Stimulated activated CD8-positive, alpha-beta memory T cell treated with anti-CD3 and anti-CD28 coated beads, Interleukin-15, amount 100 ng/mL, for 24 hours (primary cell): ENCODE measurements at places on chromosomes 5 and 9.

DNA sequence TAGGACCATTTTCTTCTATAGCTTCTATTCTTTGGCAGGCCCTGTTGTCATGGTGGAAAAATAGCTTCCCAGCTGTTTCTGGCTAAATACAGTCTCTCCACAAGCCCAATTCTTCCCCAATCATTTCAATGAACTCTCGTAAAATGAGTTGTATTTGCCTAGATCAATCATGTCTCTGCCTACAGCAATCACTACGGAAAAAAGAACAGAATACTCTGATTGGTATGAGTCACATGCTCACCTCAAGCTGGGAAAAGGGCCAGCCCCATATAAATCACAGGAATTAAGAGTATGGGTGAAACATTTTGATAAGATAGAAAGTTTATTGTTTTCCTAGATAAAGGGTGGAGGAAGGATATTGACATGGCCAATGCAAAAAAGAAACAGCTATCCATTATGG, 711.4 kb downstream of the EFNA5 start:
- no peak for DNase-seq

GRCh38 chr5:117943541-117943940, 1044.8 kb downstream of the DTWD2 start:
- no peak for DNase-seq

DNA sequence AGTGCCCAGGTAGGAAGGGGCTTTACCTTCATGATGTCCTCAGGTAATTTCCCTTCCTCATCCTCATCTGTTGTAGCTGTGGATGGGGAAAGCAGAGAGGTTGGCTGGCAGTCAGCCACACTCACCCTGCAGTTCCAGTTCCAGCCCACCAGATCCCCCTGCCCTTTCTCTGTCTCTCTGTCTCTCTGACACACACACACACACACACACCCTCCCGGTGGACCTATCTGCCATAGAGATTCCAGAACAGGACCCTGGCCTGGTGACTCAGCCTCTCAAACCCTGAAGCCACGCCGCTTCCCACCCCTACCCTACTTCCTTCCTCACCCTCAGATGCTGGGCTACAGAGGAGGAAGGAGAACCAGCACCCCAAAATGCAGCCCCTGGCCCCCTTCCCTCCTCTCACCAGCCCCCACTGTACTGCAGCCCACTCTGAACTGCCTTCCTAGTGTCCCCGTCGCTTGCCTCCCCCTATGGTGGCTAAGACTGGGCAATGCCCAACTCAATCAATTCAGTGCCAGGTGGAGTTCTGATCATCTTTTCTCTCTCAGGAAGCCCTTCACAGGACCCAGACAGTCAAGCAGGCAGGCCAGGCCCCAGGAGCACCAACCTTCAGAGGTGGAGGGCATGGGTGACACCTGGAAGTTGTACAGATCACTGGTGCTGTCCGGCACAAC, 4.8 kb downstream of the IRF1 start:
- no peak for DNase-seq

DNA sequence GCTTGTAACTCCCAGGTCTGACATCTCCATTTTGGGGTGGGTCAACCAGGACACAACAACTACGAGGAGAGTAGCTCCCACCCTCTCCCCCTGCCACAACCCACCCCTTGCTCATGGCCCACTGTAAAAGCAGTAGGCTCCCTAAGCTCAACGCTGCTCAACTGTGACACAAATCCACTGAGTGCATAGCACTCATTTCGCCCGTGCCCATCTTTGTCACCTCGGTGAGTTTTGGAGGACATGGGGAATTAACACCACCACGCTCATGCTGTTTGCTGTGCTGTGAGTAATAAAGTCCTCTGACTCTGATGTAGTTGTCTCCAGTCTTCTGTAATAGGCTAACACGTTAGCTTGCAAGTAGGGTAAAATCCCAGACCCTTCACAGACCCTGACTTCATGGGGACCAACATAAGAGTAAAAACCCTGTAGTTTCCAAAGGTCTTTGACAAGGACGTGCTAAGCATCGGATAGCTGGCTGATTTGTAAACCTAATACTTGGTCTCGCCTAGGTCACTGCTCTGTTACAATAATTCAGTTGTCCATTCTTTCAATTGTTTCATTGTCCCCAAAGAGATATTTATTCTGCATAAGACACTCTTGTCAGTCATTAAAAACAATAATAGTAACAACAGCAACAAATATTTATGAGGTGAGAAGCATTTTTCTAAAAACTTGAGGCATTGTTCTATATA, 7.7 kb downstream of the PLGRKT start:
- DNase-seq: no peak

DNA sequence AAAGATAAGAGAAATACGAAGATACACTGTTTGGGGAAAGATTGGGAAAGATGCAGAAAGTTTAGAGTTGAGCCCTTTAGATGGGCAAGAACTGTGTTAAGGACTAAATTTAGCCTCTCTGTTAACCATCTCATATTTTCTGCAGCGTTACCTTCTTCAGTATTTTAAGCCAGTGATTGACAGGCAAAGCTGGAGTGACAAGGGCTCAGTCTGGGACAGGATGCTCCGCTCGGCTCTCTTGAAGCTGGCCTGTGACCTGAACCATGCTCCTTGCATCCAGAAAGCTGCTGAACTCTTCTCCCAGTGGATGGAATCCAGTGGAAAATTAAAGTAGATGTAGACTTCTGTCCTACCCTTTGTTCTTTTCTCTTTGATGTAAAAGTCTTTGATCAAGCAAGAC, 26.4 kb upstream of the LNPEP start:
- DNase-seq: no peak

DNA sequence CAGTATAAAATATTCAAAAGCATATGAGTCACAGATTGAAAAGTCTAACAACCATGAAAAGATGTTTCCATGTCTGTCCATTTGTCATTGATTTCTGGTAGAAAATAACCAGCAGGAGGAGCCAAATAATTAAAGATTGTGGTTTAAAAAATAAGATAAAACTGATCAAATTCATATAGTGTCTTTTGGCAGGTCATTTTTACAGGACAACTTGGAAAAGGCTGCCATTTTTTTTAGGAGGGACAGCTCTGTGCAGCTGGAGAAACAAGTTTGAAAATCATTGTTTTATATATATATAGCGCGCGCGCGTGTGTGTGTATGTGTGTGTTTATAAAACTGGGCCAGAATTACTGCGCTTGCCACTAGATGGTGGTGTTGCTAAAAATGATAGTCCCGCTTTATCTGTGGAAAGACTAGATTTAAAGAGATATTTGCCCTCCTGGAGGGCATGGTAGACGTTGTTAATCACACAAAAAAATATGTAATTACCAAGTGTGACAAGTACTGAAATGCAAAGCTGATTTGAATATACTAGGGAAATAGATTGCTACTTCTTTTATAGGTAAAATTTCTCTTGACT, 1.3 kb upstream of the TRMO start:
- DNase-seq: no peak

- DNase-seq: no peak
These were observed 8.2 kb downstream of the TMEM268 start for GRCh38 chr9:114619191-114619761.

DNA sequence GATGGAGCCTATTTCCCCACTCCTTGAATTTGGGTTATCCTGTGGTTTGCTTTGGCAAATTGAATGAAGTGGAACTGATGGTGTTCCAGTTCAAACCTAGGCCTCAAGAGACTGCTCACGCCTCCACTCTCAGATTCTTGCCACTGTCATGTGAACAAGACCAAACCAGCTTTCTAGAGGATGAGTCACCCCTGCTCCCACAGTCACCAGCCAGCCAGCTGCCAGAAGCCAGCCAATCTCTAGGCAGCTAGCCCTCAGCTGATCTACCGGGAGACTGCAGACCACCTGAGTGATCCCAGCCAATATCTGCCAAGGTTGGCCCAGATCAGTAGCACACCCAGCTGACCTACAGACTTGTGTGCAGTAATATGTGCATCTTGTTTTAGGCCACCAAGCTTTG, 300.6 kb downstream of the TMEM38B start:
- no peak for DNase-seq

GRCh38 chr5:18097817-18098216, 463.6 kb downstream of the TAF11L14 start:
- DNase-seq: no peak

- no peak for DNase-seq
These were observed 620.2 kb upstream of the DMAC1 start for GRCh38 chr9:8419596-8420275.

DNA sequence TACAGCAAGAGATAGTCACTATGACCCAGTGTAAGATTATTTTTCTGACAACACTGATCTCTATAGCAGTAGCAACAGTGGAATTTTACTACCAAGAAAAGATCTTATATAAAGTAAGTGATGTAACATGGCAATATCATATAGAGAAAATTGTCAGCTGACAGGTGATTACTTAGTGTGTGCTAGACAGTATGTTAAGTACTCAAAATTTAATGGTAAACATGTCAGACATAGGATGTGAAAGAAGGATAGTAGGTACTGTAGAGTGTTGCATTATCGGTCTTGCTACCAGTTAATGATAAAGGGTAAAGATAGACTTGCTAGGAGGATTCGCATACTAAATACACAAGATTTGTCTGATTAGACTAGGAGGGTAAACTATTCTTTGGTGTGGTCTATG, 247.4 kb downstream of the CYLC2 start:
- no peak for DNase-seq
